ENCODE measurements at places on chromosomes 5 and 9.
A peak's percentile ranks its signal among the peaks of the same experiment; 100 is the strongest.

DNA sequence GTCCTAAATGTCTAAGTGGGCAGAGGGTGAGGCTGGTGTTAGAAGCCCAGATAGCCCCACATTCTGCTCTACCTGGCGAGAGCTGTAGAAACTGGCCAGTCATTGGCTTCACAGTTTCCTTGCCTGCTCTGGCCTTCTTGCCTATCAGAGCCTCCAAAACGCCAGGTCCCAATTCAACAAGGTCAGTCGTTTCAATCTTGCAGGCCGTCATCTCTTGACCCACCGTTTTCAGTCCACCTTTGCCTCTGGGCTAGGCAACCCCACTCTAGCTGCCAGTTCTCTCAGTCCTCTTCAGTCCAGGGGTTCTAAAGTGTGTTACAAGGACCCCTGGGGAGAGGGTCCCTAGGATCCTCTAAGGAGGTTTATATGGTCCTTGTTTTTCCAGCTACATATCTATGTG, 20.0 kb upstream of the TIFAB start:
- DNase-seq: no peak

DNA sequence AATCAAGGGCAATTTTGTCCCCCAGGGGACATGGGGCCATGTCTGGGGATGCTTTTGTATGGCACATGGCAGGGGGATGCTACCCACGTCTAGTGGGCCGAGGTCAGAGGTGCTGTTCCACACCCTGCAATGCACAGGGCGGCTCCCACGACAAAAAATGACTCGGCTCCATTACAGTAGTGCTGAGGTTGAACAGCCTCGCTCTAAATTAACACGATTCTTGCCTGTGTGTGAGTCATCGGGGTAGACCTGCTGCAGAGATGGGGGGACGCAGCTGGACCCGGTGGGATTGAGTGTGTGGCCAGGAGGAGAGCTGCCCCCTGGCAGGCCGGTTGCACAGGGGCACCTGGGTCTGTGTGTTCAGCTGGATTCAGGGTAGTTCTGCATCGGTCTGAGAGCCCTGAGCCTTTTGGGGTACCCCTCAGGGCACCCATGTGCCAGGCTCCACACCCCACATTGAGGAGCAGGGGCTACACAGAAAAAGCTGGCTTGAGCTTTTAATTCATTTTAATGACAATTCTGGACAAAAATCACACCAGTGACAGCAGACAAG, 20.0 kb upstream of the COL5A1 start:
- no peak for DNase-seq

GRCh38 chr9:133767625-133768024, 29.5 kb upstream of the SARDH start:
- no peak for DNase-seq

DNA sequence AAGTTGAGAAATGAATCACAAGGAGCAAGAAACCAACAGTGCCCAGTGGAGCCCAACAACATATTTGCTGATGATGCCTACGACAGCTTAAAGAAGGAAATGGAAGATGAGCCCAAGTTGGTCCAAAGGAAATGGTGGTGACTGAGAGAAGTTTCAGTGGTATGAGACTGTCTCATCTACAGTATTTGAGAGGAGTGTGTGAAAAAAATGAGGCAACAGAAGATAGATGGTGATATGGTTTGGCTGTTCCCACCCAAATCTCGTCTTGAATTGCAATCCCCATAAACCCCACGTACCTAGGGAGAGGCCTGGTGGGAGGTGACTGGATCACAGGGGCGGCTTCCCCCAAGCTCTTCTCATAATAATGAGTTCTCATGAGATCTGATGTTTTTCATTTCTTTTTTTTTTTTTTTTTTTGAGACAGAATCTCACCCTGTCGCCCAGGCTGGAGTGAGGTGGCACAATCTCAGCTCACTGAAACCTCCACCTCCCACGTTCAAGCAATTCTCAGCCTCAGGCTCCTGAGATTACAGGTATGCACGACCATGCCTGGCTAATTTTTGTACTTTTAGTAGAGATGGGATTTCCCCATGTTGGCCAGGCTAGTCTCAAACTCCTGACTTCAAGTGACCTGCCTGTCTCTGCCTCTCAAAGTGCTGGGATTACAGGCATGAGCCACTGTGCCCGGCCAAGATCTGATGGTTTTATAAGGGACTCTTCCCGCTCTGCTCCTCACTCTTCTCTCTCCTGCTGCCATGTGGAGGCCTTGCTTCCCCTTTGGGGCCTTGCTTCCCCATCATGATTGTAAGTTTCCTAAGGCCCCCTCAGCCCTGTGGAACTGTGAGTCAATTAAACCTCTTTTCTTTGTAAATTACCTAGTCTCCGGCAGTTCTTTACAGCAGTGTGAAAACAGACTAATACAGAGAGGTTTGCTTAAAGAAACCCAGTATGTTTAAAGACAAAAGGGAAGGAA, 30.2 kb downstream of the EFCAB9 start:
- no peak for DNase-seq

- DNase-seq: peak; percentile 81
These were observed 186.7 kb downstream of the PDZD2 start for GRCh38 chr5:31825518-31826068.

DNA sequence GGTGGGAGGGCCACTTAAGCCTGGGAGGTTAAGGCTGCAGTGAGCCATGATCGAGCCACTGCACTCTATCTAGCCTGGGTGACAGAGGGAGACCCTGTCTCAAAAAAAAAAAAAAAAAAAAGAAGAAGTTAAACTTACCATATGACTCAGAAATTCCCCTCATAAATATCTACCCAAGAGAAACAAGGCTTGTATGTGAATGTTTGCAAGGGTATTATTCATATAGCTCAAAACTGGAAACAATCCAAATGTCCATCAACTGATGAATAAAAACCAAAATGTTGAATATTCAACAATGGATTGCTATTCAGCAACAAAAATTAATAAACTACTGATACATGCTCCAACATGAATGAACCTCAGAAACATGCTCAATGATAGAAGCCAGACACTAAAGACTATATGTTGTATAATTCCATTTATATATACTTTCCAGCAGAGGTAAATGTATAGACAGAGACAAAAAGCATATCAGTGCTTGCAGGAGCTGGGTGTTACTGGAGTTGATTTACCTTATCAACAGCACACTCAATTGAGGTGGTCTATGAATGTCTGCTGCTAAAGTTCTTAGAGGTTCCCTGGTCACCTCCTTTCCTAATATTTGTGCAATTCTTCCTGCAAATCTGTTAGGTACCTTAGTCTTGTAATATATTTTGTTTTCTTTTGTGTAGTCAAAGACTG, 5.3 kb upstream of the SREK1 start:
- DNase-seq: no peak

DNA sequence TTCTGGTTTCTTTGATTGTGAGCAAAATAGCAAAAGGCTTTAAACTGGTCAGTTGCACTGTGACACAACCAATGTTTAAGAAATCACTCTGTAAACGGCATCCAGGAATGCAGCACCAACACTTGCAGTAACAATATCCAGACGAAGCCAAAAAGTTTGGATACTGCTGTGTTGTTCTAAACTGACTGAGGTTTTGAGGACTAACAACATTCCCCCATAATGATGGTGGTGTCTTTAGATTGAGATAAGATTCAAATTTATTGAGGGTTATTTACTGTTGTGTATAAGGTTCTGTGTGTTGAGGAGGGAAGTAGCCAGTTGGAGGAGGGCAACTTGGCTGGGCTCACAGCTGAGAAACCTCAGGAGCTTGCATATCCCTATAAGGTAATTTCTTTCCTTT, 353.6 kb downstream of the BNC2 start:
- DNase-seq: no peak

GRCh38 chr5:81303563-81303962, 2.2 kb downstream of the ZCCHC9 start:
- no peak for DNase-seq

DNA sequence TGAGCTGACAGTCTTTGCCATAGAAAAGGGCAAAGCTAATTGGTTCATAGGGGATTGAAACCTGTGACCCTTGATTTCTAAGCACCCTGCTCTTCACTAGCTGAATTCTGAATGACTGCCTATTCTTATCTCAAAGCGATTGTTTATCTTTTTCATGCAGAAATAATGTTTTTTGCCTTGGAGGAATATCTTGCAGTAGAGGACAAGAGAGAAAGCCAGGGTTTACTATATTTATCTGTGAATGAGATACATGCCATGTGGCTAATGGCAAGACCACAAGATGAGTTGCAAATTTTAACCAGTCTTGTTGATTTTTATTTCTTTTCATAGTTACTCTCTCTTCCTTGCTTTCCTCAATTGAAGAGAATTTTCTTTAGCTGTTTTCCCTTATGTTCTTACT, 185.0 kb downstream of the CNTLN start:
- no peak for DNase-seq

DNA sequence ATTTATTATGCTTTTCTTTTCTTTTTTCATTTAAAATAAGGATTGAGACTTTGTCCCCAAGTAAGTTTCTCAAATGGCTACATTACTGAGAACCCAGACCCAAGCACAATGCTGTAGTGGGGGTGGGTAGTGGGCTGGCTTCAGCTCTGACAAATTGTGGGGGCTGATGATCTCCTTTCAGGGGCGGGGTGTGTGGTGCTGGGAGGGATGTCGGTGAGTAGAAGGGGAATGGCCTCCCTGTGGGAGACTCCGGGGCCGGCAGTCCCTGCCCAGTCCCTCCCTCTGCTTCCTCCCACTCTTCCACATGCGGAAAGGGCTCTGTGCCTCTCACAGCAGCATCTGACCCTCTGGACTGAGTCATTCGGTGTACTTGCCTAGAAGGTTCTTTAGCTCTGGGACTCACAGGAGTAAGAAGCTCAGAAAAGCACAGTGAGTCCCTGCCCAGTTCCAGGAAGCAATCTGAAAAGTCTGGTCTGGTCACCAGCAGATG, 14.3 kb downstream of the CD180 start:
- DNase-seq: no peak

GRCh38 chr5:113202287-113202686, 225.7 kb downstream of the DCP2 start:
- peak; percentile 30 for DNase-seq

DNA sequence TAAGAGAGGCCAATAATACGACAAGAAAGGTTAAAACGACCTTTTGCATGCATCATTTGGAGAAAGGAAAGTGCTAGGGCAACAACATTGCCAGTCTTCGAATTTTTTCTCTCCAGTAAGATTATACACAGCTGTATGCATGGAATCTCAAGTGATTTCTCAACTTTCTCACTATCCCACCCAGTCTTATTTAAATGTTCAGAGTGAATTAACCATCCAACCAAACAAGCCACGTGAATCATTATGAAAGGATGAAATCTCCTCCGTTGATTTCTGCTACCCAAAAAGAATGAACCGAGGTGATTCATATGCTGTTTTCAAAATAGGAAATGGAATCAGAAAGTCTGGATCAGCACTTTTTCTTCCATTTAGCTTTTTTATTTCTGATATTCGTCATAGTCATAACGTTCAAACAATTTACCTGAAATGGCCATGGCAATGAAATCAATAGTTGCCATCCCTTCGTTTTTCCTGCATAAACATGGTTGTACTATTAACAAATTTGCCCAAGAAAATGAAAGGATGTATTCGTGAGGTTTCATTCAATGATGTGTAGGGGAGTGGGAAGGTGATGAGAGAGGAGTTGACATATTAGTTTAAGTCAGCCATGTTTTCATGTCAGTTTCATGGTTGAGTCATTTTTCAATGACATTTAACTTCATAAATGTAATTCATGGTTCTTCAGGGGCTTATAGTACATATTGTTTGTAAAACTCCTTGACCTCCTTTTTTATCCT, 170.9 kb upstream of the WWC1 start:
- no peak for DNase-seq

GRCh38 chr5:22964632-22965031, 111.5 kb upstream of the CDH12 start:
- no peak for DNase-seq

GRCh38 chr5:17794815-17795214, 160.6 kb downstream of the TAF11L14 start:
- DNase-seq: no peak

DNA sequence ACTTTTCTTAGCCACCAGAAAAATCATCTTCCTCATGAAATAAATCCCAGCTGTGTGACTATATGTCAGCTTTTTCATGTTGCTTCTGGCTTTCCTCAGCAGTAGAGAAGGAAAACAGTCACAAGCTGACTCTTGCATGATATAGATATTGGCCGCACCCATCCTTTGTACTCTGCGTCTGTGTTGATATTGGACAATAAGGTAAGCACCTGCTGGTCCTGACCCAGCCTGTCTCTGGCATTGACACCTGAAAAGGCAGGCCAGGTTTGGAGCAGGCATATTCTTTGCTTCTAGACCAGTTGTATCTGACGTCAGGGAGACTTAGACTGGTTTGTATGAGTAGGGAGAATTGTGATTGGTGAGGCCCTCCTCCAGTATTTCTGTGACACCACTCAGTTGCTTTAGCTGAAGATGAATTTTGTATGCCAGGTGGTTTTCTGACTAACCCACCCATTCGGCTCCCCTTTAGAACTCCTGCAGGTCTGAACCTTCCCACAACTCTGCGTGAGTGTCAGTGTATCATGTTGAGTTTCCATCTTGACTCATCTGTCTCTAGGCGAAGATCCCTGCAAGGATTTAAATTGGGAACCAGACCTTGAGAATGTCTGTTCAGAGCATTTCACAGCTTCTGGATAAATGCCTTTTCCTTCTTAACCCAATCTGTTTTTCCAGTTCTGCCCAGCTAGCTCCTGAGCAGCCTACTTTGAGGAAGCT, 151.2 kb upstream of the RUSC2 start:
- DNase-seq: no peak

GRCh38 chr9:128456613-128457061, 831 bp downstream of the ODF2 start:
- DNase-seq: peak; percentile 85

DNA sequence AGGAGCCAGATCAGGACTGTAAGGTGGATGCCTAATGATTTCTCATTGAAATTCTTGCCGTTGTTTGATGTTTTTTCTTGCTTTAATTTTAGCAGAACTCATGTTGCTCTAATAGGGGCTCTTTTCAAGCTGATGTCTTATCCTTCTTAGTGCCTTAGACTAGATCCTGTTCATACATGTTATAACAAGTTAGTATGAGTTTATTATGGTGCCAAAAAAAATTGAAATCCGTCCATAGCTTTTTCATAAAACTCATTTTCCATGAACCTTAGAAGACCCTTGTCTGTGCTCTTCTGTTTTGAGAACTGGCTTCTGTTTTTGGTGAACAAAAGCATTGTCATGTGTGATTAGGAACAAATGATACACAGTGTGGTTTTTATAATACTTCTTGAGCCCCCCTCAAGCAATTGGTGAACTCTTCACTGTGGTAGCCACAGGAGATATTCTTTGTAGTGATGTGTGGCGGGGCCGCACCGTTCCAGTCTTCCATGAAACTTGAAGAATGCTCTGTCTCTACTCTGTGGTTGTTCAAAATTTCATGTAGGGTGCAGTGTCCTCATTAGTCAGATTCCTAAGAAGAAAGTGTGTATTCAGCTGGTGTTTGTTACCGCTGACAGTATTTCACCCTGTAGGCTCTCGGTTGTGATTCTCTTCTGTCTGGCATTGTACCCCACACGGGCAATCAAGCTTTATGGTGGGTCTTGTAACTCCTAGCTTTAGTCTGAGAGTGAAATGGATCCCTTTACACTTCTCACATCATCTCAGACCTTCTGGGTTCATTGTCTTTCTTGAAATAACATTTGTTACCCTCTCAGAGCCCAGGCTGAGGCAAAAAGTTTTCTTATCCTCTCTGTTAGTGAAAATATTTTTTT, 10.7 kb downstream of the OTULIN start:
- DNase-seq: no peak
